Femur (tissue), 1 donor: ENCODE measurements at places on chromosomes 5 and 9.
A peak's percentile ranks its signal among the peaks of the same experiment; 100 is the strongest.

GRCh38 chr9:137441289-137441934 is at the start of gene ENTPD8:
Gene ENTPD8 (minus strand): TSS chr9:137441357. CDS start chr9:137438285, 3,072 bp downstream.
- no peak for DNase-seq

DNA sequence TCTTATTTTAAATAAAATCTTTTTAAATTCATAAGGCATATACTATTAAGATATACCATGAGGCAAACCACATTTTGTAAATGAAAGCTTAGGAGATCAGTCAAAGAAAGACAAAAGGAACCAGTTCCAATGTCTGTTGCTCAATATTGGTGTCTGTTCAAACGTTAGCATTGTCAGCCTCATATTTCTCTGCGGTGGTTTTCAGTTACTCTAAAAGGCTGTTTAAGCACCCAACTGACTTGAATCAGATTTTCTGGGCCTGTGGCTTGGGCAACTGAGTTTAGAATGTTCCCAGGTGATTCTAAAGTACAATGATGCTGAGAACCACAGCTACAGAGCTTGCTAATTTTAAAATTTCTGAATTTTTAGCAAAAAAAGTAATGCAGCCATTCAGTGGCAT is 166.3 kb upstream of the KIF2A start:
- DNase-seq, result no peak

GRCh38 chr5:74237571-74238145 is 402.9 kb downstream of the ENC1 start:
- DNase-seq, result no peak

DNA sequence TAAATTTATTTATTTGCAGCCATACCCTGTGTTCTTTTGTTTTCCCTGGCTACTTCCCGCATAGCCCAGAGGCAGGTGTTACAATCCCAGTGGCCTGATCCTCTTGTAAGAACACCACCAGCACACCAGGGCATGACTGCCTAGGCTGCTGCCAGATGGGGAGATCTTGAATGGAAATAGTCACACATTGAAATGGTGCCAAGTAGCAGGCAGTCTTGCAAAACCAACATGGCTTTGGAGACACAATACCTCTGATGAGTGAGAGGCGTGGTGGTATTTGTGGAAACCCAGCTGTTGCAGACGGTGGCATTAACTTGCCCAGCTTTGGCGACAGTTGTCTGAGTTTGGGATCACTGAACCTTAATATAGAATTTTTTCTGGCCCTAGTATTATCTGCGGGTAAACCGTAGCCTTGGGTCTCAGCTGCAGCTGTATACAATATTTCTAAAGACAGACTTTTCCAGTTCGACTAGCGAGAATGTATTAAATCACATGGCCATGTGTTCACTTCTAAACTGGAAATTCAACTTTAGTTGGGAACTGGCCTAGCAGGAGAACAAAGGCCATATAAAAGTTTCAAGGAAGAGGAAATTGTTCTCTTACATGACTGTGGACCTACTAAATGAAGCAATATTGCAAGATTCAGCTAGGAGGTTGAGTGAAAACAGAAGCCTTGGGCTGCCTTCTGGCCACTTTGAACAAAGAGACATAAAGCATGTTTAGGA is 277.0 kb downstream of the SMARCA2 start:
- DNase-seq, result peak; percentile 51

DNA sequence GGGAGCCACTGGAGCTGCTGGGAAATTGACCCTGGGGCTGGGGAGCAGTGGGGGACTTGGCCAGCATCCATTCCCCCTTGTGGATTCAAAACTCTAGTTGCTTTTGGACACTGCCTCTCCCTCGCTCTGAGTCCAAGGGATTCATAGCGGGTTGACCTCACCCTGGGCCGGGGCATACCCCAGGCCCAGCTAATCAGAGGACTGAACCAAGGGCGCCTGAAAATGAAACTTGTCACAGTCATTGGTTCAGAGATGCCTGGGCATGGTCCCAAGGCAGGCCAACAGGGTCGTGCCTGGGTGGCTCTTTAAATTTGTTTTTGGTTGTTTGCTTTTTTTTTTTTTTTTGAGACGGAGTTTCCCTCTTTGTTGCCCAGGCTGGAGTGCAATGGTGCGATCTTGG is 22.6 kb downstream of the STK10 start:
- no peak for DNase-seq

DNA sequence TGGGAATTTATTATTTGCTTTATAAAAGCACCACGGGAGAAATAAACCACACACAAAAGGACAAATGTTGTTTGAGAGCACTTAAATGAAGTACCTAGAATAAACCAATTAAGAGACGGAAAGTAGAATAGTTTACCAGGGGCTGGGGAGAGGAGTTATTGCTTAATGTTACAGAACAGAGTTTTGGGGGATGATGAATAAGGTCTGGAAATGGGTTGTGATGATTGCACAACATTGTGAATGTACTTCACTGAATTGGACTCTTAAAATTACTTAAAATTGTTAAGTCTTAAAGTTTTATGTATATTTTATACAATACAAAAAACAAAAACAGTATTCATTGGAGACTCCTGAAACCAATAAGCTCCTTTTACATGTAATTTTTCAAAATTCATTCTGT is 1.5 kb downstream of the ZBTB43 start:
- DNase-seq, result no peak

DNA sequence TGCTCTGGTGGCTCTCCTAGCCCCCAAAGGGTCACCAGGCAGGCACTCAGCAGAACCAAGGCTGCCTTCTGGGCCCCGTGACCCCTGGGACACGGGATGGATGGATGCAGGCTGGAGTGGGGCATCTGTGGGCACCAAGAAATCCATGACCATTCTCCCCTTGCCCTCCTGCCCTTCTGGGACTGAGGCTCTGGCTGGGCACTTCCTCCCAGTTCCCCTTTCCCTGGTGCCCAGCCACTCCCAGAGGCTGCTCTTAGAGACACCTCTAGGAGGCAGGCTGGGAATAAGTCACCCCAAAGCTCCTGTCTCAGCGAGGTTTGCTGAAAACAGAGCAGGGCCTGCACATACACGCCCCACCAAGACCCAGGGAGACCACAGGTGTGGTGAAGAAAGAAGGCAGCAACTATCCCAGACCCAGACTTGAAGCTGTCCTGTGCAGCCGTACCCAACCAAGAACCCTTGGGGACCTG is 943 bp downstream of the STING1 start:
- DNase-seq, result no peak

DNA sequence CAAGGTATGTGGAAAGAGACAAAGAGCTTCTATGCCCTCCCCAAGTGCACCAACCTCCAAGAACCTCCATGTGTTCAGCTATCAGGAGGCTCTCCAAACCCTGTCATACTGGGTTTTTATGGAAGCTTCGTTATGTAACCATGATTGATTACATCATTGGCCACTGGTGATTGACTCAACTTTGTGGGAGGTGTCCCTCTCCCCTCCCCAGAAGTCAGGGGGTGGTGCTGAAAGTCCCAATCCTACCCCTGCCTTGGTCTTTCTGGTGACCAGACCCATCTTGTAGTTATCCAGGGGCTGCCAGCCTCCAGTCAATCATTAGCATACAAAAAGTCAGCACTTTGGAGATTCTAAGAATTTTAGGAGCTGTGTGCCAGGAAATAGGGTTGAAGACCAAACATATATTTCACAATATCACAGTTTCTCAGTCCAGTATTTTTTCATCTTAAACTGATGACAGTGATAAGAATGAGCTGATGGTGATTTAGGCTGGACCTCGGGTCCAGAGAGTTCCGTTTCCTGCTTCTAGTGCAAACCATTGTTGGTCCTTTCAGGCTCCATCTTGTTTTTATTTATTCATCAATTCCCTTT is 27.3 kb upstream of the FANCC start:
- DNase-seq, result no peak

- no peak for DNase-seq
Observed at GRCh38 chr9:90898228-90898627, 96.6 kb downstream of the SYK start.

- no peak for DNase-seq
Observed at GRCh38 chr5:73722231-73722630, 96.2 kb downstream of the ARHGEF28 start.
